ENCODE measurements at places on chromosomes 3 and 15.
A peak's percentile ranks its signal among the peaks of the same experiment; 100 is the strongest.

DNA sequence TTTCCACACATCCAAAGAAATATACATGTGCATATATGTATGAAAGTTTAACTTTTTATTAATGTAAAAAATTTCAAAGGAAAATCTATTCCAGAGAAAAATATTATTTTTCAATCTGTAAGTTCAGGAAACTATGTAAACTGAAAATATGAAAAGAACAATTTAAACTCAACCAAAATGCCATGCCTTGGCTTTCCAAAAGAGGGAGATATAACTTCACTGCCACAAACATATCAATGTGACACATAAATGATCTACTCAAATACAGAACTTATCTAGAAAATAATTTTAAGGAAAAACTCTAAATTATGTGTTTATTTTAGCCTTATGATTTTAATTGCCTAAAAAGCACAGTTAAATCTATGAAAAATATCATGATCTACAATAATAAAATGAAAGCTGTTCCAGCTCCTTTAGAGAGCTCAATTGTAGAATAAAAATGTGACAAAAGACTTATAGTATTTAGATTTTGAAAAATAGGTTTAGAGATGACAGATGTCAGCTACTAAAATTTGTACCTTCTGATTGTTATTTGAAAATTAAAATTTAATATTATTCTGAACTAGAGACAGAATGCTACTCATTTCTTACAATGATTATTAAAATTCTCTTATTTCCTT, 94.8 kb downstream of the GBE1 start:
- no peak for DNase-seq

GRCh38 chr15:49984436-49984835, 134.6 kb downstream of the ATP8B4 start:
- no peak for DNase-seq

DNA sequence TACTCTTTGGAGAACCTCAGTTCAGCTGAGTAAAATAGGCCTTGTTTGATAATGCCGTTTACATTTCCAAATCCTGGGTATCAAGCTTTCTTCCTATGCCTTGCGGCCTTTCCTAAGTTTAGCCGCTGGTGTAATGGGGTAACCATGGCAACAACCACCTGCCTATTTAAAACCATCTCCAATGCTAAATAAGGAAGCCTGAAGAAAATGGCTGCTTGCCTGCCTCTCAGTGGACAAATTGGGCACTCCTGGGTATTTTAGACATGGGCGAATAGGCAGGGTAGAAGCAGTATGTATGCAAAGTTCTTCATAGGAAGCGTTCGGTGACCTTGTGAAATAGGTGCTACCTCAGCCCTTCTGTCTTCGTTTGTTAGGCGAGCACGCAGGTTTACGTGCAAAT, 122.7 kb downstream of the DGKG start:
- DNase-seq: peak; percentile 82

DNA sequence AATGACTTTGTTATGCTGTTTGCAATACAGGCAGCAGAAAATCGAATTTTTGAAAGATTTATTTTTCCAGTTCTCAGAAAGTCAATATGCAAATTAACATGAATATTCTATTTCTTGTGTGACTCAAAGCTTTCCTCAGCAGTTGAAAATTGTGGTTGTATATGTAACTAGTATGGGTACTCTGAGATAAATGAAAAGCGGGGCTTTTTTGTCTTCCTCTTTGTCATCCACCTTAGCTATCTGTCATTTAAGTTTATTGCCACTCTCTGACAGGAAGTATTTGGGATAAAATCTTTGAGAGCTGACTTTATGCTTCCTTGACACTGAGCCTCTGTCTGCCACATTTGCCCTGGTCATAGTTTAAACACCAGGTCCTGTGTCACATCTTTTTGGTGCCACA, 91.5 kb downstream of the ATG7 start:
- DNase-seq: no peak

GRCh38 chr3:56411166-56411565, 57.1 kb downstream of the ERC2 start:
- DNase-seq: no peak

DNA sequence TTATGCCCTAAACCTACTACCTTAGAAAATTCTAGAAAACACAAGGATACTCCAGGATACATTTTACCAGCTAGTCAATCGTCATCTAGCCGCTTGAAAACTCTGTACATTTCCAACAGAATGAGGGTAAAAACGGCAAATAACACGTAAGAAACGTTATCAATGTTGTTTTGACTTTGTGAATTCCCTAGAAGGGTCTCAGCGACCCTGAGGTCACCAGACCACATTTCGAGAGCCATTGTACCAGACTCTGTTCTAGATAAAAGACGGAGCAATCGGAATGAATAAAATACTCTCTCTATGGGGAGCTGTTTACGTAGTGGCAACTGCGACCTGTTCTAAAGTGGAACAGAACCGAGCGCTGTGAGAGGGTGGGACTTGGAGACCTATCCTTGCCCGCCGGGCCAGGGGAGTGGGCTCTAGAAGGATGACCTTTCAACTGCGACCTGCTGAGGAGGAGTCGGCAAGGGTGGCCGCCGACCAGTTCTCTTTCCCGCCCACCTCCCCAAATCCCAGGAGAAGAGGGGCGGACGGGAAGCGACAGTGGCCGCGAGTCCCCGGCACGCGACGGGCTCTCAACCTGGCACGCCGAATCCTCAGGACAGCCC, 778 bp upstream of the AP4E1 start:
- DNase-seq: no peak

GRCh38 chr3:177212278-177212610, 15.0 kb upstream of the TBL1XR1 start:
- no peak for DNase-seq

- DNase-seq: no peak
Observed at GRCh38 chr15:60534546-60534945, 55.6 kb upstream of the ICE2 start.

DNA sequence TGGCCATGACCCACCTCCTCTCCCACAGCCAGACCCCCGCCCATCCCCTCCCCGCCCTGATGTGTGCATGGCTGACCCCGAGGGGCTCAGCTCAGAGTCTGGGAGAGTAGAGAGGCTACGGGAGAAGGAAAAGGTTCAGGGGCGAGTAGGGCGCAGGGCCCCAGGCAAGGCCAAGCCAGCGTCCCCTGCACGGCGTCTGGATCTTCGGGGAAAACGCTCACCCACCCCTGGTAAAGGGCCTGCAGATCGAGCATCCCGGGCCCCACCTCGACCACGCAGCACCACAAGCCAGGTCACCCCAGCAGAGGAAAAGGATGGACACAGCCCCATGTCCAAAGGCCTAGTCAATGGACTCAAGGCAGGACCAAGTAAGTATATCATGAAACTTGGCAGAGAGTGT, 11.7 kb downstream of the MAP1A start:
- no peak for DNase-seq

DNA sequence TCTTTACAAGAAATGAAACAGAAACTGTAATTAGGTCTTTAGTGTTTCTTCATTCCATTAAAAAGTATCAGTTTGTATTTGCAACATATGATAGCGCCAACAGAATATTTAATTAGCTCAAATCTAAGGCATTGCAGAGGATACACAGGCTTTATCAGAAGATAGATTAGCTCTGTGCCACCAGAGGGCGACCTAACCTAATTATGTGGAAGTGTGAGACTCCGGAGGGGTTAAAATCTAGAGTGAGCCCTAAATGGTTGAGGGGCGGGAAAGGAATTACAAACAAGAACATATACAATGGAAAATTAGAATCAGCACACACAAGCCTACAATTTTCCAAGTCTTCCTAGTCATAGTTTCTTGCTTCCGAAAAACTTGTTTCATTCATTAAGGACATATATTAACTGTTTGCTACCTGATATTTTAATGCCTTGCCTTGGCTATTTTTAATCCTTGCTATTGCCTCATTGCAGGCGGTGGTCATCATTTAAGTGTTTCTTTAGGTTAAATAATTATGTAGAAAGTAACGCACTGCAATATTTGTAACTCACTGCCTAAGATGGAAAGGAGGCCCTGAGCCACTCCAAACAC, 18.0 kb upstream of the RYR3 start:
- peak; percentile 12 for DNase-seq

DNA sequence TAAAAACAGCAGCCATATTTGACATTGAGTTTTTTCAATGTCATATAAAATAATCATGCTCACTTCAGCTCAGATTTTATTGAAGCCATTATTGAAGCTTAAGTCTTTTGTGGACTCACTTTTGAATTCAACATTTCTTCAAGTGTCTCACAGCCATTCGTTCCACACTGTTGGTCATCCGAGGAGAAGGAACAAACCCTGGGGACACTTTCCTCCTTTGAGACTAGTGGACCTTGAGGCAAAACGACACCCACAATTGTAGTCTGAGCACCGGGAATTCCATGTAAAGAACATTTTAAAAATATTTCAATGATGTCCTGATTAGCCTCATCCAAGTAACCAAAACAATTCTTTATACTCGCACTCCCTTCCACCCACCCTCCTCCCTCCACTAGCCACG, 174.7 kb downstream of the CD47 start:
- no peak for DNase-seq

DNA sequence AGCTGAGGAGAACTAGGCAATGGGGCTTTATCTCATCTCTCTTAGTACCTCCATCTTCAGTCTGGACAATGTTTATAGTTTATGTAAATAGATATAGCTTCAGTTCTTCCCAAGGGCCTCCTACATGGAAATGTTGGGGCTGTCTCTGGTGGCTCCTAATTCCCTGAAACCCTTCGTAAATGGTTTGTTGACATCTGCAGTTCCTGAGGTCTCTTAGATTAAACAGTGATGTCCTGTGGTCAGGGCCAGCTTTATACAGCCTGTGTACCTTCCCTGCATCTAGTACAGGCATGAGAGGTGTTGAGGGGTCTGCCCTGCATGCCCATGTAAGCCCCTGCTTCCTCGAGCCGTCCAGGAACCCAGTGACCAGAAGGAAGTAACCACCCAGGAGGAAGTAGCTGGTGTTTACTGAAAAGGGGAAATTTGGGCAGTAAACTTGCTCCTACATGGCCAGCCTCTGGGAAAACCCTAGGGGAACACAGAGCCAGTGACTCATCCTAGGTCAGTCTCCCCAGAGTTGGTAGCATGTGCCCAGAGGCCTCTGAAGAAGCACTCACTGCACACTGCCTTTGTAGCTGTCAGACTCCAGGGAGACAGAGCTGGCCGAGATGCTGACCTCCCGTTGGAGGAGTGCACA, 4.7 kb upstream of the TBC1D2B start:
- DNase-seq: no peak

DNA sequence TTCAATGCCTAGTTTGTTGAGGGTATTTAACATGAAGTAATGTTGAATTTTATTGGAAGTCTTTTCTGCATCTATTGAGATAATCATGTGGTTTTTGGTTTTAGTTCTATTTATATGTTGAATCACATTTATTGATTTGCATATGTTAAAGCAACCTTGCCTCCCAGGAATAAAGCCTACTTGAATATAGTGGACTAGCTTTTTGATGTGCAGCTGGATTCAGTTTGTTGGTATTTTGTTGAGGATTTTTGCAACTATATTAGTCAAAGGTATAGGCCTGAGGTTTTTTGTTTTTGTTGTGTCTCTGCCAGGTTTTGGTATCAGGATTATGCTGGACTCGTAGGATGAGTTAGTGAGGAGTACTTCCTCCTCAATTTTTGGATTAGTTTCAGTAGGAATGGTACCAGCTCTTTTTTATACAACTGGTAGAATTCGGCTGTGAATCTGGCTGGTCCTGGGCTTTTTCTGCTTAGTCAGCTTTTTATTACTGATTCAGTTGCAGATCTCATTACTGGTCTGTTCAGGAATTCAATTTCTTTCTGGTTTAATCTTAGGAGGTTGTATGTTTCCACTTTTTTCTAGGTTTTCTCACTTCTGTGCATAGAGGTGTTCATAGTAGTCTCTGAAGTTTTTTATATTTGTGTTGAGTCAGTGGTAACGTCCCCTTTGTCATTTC, 209.8 kb upstream of the RBMS3 start:
- no peak for DNase-seq

DNA sequence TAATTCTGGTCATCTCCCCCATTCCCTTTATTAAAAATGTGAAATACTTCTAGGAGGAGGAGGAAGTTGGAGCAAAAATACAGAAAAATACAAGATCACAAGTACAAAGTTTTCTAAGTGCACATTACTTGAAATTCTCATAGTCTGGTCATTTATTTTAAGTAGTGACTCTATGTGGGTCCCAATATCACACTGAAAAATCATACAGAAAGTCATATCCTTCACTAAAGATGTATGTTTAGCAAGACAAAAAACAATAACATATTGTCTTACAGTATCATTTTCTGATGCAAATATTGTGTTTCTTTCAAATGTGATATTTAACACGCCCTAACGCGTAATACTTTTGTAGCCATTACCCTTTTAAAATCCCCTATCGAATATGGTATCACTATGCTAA, 2.5 kb downstream of the ALDH1A2 start:
- no peak for DNase-seq

DNA sequence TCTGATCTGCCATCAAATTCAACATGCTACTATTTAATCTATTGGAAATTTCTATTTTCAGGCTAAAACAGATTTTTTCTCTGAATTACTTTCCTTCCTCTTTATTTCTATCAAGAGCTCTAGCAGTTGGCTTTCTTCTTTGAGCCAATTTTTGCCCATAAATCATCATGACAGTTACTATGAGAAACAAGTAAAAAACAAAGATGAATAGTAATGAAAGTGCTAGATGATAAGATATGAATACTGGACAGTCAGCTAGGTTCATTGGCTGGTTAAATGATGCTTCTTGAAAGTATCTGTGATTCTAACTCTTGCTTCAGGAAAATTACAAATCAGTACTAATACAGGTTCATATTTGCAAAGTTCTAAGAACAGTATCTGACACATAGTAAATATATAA, 38.6 kb upstream of the NANOGP8 start:
- DNase-seq: no peak

DNA sequence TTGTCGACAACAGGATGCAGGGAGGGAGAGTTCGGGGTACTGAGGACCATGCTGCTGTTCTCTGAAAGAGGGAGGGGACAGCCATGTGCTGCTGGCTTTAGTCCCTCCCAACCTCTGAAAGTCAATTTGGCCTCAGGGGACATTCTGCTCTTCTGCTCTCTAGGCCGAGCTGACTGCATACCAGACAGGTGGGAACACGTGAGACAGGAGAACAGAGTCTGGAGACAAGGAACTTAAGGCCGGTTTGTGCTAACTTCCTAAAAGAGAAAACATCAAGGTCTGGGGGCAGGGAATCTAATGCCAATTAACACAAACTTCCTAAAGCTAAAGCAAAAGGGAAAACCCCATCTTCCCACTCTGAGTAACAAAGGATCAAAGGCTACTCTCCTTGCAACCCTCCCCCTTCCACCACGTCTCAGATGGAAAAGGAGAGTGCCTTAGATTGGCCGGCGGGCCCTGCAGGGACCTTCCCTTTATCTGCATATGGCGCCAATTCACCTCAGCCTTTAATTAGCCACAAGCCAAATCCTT, 41.0 kb downstream of the SLCO2A1 start:
- DNase-seq: no peak

DNA sequence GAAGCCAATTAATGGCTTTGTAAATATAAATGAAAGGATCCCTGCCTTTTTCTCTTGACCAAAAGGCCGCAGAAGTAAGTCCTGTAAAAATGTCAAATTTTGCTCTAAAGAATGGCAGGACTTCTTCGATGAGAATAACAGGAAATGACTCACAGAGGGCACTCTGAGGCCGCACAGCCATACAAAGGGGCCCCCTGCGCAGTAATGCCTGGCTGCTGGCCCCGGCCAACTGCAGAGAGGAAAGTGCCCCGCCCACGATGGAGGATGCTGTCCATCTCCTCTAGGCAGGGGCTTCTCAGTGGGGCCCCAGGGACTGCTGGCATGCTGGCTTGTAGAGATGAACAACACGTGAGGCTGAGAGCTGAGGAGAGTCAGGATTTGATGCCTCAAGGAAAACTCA, 18.1 kb upstream of the SCN10A start:
- no peak for DNase-seq
